ENCODE measurements at places on chromosomes 2 and 18. TPM values are rescaled to one million over a fixed set of nuclear protein-coding genes. Genes with fewer than 3 reads are reported as not detected.

The KCMF1 gene
- 33.7 TPM for polyA plus RNA-seq

The TXNDC2 gene
- not detected for polyA plus RNA-seq

The CAPN13 gene
- polyA plus RNA-seq = 0.41 TPM

The SLC40A1 gene
- polyA plus RNA-seq = 7.0 TPM

The EMILIN1 gene
- 12.1 TPM for polyA plus RNA-seq
